ENCODE measurements at places on chromosomes 4 and X.
A peak's percentile ranks its signal among the peaks of the same experiment; 100 is the strongest.

DNA sequence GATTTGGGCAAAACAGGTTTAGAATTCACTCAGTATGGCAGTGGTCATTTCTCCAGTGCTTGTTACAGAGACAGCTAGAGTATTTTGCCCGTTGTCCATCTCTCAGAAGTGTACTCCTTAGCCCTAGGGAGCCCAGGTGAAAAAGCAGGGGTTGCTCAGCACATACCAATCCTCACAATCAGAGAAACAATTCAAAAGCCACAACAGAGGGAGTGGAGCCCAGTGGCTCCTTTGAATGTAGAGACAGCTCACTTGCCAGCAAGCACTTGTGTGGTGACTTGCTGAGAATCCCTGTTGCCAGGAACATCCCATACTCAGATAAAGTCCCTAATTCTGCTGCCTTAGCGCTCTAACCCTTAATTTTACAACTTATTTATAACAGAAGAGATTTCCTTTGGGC lies 1488.3 kb downstream of the RPA4 start:
- DNase-seq = no peak

DNA sequence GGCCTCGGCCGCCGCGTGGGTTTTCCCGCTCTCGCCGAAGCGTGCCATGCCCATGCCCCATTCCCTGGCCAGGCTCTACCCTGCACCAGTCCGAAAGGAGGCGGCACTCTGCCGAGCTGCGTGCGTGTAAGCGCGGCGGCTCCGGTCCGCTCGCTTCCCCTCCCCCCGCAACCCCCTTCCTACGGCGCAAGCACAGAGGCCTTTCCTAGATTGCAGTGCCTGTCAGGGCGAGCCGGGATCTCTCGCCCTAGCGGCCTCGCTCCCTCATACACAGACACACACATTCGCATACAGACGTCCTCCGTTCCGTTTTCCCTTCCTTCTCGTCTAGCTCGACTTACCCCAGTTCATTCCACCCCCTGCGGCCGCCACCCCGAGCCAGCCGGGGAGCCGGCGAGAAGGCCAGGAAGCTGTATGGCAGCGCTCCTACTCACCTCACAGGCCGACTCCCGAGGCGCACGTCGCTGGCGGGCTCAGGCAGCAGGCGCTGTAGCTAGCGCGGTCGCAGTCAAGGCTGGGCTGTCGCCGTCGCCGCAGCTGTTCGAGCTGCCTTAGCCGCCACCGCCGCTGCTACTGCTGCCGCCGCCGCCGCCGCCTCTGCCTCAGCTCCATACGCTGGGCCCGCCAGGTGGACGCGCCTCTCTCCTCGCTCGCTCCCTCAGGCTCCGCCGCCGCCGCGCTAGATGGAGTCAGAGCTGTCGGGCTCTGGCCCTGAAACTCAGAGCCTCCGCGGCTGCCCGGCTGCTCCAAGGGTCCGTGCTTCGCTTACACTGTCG lies 615 bp downstream of the NEXMIF start:
- peak; percentile 30 for DNase-seq

GRCh38 chr4:15373363-15373762 lies 54.5 kb upstream of the C1QTNF7 start:
- DNase-seq = no peak

- no peak for DNase-seq
These were observed 645.9 kb upstream of the INTU start for GRCh38 chr4:126986828-126987227.

GRCh38 chr4:63049726-63050125 lies 1359.5 kb downstream of the TECRL start:
- DNase-seq = no peak

- DNase-seq = no peak
These were observed 76.7 kb downstream of the TAB3 start for GRCh38 chrX:30812326-30812725.

- DNase-seq = no peak
These were observed 304.7 kb upstream of the FTHL17 start for GRCh38 chrX:31376408-31377022.

DNA sequence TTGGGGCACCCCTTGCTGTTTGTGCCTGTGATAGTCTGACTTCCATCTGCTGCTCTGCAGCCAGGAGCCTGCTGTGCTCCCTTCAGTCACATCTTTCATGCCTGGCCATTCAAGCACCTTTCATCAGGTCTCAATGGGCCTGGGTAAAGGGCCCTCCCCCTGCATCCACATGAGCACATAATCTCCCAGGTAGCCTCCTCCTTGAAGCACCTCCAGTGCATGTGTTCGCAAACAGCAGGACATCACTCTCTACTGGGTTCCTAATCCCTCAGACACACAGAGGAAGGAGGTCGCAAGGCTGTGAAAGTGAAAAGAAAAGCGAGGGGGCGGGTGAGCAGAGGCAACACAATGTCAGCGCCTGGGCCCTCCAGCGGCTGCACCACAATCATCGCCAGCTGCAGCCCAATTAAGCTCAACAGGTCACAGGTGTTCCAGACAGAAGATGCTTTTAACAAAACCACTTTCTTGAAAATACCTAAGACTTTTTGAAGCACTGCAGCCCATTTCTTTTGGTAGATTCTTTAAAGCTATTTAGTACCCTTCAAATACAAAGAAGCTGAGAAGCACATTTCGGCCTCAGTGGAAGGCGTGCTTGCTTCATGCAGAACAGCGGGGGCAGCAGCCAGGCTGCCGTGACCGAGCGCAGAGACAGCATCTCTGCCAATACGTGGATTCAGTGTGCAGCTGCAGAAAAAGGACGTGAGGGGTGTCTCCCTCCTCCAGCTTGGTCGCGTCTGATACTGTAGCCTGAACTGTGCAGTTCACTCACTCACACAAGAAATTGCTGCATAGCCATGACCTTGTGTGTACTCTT lies 92.2 kb upstream of the SPRY1 start:
- DNase-seq = peak; percentile 35

GRCh38 chrX:84469226-84469625 lies 33.0 kb downstream of the HDX start:
- no peak for DNase-seq

- DNase-seq = no peak
These were observed 102.6 kb upstream of the LNX1 start for GRCh38 chr4:53693909-53694308.

DNA sequence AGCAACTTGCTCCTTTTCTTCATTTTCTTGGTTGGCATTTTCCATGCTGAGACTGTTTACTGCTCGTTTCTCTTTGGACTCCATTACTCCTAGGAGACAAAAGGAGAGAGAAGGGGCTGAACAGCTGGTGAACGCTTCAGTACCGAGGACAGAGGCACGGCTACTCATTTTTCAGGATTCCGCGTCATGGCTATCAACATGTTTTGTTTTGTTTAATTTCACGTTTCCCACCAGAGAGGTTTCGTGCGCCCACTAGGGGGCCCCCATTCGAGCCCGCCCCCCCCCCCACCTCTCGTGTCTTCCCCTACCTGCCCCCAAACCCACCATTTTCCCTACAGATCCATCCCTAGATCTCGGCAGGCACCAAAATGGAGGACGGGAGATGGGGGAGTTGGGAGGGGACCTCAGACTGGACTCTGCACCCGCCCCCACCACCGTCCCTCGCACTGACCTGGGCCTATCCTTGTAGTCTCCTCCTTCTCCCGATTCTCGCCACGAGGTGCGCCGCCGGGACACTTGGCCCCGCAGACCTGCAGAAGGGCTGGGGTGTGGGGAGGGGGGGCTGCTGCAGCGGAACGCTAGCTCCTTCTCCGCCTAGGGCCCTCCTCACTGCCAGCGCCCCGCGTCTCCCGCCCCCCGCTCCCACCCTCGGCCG lies 653 bp downstream of the BEX1 start:
- DNase-seq = peak; percentile 37

GRCh38 chr4:54902976-54903375 lies 222.4 kb downstream of the KDR start:
- DNase-seq = no peak

- no peak for DNase-seq
These were observed 45.9 kb downstream of the VSIG4 start for GRCh38 chrX:65993915-65994460.

- no peak for DNase-seq
These were observed 965 bp downstream of the PPA2 start for GRCh38 chr4:105472871-105473323.

- no peak for DNase-seq
These were observed 55.1 kb upstream of the NXF3 start for GRCh38 chrX:103148075-103148474.

DNA sequence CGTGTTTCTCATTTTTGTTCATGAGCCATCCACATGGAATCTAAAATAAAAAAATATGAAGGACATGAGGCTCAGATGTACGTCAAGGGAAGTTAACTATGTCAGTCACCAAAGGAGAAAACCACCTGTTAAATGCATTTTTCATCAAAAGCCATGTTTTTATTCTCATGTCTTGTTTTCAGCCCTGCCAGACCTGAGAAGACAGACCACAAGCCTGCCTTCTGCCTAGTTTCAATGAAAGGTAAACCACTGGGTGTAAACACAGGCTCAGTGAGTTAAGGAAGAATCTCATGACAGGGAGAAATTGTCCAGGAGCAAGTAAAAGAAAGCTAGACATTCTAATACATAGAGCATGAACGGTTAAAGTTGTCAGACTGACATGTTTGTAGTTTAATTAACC lies 52.3 kb upstream of the TNIP3 start:
- no peak for DNase-seq

DNA sequence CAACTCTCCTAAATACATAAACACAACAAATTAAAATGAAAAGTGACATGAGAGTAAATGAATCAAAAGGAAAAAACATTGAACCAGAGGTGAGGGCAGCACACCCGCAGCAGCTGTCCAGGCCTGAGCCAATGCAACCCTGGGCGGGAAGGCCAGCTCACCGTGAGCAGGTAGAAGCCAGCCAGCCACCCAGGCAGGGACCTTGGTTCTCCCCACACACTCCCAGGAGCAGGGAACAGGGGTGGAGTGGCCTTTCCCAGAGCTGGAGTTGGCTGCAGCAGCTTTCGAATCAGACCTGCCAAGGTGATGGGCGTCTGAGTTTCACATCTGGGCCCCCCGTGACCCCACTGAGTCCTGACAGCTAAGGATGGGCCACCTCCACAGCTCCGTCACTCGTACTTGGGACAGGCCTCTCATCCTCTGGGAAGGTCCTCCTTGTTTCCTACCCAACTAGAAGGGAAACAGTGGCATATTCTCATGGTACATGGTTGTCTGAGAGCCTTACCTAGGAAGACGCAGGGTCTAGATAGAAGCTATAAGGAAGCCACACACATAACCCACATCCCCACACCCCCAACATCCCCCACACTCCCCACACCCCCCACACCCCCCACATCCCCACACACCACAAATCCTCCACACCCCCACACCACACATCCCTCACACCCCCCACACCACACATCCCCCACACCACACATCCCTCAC lies 172.2 kb downstream of the DCLK2 start:
- DNase-seq = no peak

GRCh38 chr4:76487621-76488020 lies 52.6 kb downstream of the SHROOM3 start:
- DNase-seq = no peak

GRCh38 chrX:1323315-1323714 lies 13.3 kb upstream of the IL3RA start:
- no peak for DNase-seq

- DNase-seq = no peak
These were observed 108.7 kb upstream of the PACRGL start for GRCh38 chr4:20591571-20591970.

DNA sequence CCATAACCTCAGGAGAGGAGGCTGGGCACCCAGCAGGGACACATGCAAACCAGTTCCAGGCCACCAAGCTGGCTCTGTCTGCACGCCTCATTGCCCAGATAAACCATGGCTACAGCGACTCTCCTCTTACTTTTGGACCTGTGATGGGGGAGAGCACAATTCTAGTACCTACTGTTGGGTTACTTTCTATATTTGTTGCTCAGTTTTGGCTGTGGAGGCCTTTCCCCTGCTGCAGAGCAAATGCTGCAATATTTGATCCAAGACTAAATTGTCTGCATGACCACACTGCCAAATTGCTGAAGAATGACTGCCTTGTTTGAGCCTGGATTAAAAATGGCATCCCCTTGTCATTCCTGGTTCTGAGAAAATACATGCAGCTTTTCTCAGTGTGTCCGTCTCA lies 253.5 kb downstream of the ARHGAP10 start:
- DNase-seq = no peak

- no peak for DNase-seq
These were observed 153.2 kb downstream of the SHROOM3 start for GRCh38 chr4:76588274-76588673.

GRCh38 chr4:11438647-11439046 lies 10.0 kb upstream of the HS3ST1 start:
- no peak for DNase-seq

DNA sequence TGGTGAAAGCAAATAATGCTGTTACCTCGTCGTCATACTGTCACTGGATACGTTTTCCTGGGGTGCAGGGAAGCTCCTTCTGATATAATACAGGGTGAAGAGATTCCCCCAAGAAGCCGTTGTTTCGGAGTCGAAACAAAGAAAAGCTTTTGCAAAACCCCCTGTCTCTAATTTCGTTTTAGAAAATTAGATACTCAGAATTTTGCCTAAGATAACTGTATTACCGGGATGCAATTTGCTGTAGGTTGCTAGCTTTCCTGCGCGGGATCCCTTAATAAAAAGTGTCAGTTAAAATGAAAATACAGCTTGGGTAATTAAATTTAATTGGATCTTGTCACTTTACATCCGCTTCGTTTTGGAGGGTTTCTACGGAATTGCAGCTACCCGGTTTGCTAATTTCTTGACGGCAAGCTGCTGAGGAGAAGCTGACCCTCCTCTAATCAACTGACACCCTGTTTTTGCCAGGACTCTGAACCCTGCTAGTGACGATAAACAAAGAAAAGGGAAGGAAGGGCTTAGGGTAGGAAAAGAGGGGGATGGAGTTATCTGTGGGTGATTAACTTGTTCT lies 174.6 kb downstream of the SHOX start:
- DNase-seq = no peak

- DNase-seq = no peak
These were observed 808 bp downstream of the PRDM5 start for GRCh38 chr4:120921456-120922380.

DNA sequence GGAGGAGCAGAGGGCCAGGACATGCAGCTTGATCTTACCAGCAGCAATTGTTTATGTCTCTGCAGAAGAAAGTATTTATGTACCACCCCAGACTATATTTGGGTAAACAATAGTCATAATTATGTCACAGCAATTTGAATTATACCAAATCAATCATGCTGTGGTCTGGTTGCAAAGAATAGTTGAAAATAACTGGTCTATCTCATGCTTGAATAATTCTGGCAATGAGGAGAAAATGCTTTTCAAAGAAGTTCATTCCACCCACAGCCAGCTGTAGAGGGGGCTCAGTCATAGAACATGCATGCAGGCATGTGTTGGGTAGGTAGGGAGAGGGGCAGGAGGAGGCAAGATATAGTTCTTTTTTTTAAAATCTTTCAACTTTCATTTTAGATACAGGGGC lies 399.2 kb downstream of the IL15 start:
- DNase-seq = no peak

GRCh38 chrX:124475358-124475757 lies 129.0 kb downstream of the SH2D1A start:
- DNase-seq = no peak

DNA sequence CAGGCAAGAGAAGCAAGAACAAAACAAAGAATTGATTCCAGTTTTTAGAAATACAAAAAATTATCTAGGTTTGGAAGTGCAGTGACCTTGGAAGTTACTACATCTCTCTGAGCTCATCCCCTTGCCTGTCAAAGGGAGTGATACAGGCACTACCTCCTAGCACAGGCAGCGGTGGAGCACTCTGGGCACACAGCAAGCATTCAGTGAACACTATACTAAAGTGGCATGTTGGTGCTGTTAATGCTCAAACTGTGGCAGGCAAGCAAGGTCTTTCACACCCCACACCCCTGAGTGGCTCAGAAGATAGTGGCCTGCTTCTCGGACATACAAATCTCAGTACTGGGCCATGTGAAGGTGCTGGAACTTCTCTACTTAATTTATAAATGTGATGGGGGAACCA lies 51.2 kb downstream of the DRD5 start:
- DNase-seq = no peak

- DNase-seq = no peak
These were observed 559 bp downstream of the TRPC5 start for GRCh38 chrX:112081781-112082652.

Data from NCI-H2171 (cell line).